Fibroblast of skin of left quadriceps (primary cell): ENCODE measurements at places on chromosomes 11 and 22.
A peak's percentile ranks its signal among the peaks of the same experiment; 100 is the strongest.

DNA sequence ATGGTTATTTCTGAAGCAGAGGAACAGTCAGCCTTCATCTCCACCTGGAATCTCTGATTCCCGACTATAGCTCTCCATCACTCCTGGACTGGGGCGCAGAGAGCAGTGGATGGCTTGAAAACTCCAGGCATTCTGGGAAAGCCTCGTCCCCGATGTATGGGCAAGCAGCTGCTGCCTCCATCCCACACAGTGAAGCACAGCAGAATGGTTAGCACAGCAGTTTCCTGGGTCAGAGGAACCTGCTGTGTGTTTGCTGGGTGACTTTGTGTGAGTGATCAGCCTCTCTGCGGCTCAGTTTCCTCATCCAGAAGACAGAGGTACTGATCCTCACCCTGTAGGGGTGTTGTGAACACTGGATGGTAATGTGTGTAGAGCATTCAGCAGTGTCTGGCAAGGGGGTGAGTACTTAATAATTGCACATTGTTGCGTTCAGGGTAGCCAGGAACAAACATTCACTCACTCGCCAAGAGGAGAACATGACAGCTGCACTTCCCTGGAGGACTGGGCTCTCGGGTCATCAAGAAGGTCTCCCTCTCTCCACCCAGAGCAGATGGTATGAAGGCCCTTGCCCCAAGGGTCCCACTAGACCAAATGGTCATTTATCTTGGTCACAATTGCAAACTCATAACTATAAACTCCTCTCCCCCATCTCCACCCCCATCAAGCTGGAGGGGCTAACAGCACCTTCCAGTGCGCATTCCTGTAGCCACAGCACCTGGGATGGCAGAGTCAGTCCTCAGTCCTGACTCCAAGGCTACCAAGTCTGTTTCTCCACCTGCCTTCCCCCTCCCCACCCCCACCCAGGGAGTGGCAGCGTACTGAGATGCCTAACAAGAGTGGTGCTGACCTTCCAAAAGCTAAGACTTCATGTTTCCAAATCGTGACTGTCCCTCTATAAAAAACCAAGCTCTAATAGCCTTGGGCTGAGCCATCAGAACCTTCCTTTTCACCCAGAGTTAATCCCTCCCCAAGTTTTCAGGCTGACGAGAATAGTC is 1.5 kb upstream of the CHST1 start:
- no peak for DNase-seq

DNA sequence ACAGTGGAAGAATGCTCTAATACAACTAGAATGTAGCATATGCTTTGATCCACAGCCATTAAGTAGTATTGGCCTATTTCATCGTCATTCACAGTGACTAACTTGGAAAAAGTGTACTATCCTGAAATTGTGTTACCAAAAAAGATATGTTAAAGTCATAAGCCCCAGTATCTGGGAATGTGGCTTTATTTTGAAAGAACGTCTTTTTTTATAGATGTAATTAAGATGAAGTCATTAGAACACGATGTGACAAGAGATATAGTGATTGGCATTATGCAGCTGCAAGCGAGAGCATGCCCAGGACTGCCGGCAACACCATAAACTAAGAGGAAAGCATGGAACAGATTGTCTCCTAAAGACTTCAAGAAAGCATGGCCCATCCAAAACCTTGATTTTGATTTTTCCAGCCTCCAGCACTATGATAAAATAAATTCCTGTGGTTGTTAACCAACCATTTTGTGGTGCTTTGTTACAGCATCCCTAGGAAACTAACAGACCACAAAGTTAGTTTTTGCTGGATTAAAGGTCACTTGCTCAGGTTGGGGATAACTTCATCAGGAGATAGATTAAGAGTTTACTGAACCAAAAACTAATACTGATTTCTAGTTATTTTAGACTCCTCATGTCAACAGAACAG is 870.6 kb upstream of the LRRC4C start:
- no peak for DNase-seq

GRCh38 chr11:11220786-11221185 is 132.3 kb downstream of the CSNK2A3 start:
- no peak for DNase-seq

- DNase-seq, result no peak
These were observed 9.9 kb downstream of the PRR5 start for GRCh38 chr22:44711690-44712555.

- DNase-seq, result peak; percentile 64
These were observed 28.9 kb downstream of the CLMP start for GRCh38 chr11:123166071-123166559.

GRCh38 chr11:116852261-116853031 is 15.0 kb upstream of the APOA1 start:
- peak; percentile 42 for DNase-seq

DNA sequence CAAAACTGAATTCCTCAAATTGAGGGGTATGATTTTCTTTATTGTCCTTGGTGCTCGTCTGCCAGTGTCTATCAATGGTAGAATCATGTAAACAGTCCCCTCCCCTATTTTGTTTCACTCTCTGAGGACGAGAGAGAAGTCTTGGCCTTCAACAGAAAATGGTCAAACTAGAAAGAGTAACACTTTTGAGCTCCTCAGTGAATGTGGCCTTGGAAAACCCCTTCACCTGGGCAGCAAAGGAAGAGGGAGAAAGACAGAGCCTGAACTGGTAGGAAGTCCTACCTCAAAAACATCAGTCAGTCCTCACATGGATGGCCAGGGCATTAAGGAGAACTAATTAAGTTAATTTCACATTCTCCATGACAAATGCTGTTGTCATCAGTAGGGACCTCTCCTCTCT is 86.1 kb upstream of the TOP3B start:
- DNase-seq, result no peak

- no peak for DNase-seq
These were observed 43.1 kb downstream of the LRP5 start for GRCh38 chr11:68355471-68355870.

DNA sequence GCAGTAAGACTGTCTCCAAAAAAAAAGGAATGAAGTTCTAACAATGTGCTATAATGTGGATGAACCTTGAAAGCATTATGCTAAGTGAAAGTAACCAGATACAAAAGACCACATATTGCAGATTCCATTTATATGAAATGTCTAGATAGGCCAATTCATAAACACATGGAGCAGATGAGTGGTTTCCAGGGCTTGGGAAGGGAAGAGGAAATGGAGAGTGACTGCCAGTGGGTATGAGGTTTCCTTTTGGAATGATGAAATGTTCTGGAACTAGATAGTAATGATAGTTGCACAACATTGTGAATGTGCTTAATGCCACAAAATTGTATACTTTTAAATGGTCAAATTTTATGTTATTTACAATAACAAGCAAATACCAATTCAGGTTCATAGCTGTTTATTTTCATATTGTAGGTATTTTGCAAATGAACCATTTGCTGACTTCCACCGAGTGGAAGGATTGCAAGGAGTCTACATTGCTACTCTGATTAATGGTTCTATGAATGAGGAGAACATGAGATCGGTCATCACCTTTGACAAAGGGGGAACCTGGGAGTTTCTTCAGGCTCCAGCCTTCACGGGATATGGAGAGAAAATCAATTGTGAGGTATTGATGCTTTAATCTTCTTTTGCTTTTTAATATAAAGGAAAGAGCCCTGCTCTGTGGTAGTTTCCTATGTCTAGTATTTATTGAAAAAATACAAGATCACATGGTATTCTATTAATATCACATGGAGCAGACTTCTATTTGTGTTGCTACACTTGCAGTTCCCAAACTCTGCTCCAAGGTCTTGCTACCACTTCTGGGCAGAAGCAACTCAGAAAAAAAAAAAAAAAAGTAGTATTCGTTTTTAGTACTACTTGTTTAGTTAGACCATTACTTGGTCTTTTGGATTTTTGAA is 67.7 kb upstream of the SORL1-AS1 start:
- peak; percentile 93 for DNase-seq

DNA sequence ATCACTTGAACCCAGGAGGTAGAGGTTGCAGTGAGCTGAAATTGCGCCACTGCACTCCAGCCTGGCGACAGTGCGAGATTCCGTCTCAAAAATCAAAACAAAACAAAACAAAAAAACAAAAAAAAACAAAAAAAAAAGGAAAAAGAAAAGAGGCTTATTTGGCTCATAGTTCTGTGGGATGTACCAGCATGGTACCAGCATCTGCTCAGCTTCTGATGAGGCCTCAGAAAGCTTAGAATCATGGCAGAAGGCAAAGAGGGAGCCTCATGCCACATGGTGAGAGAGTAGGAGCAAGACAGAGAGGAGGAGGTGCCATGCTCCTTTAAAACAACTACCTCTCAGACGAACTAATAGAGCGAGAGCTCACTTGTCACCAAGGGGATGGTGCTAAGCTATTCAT is 10.6 kb upstream of the PTS start:
- no peak for DNase-seq

- DNase-seq, result no peak
These were observed 898 bp downstream of the ZNF215 start for GRCh38 chr11:6927030-6927617.

DNA sequence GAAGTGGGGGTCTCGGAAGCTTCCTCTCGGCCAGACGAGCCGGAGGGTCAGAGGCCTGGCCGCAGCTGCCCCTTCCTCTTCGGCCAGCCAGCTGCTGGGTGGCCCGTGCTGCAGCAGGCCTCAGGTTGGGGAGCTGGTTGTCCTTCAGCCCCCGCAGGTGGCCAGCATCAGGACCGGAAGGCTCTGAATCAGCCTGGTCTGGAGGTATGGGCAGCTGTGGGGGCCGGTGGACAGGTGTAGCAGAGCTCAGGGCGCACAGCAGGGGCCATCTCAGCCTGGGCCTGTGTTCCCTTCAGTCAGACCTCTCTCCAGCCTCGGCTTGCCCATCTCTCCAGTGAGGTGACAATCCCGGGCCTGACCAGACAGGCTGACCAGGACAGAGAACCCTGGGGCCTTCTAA is 13.9 kb upstream of the TBX1 start:
- DNase-seq, result no peak
